Activated CD4-positive, alpha-beta T cell treated with anti-CD3 and anti-CD28 coated beads, Interleukin-10, Interleukin-2, amounts not matched to agents 100 ng/mL and 50 ng/mL, durations not matched to agents 16 hours and 8 hours (primary cell): ENCODE measurements at places on chromosomes 16 and 17.
A peak's percentile ranks its signal among the peaks of the same experiment; 100 is the strongest.

GRCh38 chr16:57711-58110 is 4.1 kb downstream of the SNRNP25 start:
- no peak for DNase-seq

DNA sequence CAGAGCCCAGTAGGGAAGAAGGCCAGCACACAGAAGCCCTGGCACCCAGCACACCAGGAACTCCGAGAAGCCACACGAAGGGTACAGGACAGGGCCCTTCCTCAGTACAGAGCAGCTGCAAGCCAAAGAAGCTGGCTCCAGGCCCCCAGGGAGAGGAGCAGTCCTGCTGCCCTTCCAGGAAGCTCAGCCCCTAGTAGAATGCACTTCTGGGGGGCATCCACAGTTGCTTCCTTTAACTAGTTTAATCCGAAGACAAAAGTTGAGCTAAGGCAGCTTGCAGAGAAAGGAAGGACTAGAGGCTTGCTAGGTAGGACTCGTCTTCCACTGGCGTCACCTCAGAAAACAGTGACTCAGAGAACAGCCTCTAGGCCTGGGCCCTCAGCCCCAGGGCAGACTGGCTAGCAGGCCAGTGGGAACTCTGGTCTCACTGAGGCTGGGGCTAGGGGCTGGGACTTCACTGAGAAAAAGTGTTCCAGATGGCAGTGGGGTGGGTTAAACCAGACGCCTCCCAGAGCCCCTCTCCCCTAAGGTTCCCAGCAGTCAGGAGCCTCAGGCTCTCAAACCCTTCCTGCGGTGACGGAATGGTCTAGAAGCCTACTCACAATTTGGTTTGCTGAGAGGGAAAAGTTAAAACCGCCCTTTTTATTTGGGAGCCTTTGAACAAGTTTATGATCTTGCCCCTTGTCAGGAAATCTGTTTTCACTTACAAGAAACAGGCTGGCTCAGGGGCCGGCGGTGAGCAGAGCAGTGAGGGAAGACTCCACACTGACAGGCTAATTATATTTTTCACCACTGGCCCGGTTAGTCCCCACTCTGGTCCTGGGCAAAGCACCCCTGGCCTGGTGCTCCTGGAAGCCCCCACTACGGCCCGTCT is 41.4 kb downstream of the ACTG1 start:
- no peak for DNase-seq

- DNase-seq = no peak
These were observed at the start of gene ZNF205 for GRCh38 chr16:3112058-3112880. ZNF205 (plus strand) TSS chr16:3112586; CDS start chr16:3113431, 845 bp downstream.

DNA sequence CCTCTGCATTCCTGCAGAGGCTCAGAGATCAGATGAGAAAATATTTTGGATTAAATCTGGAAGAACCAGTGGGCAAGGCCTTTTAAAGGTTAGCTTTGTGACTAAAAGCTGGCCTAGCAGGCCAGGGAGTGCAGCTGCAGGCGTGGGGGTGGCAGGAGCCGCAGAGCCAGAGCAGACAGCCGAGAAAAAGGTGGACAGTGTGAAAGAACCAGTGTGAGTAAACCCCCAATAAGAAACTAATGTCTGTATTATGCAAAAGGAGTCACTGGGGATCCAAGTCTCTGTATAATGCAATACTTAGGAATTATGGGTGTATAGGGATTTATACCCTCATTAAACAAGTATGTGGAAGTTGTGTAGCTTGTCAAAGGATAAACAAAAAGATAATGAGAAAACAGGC is 21.4 kb upstream of the SPACA3 start:
- peak; percentile 17 for DNase-seq

- DNase-seq = no peak
These were observed 11.2 kb downstream of the ABAT start for GRCh38 chr16:8685617-8686016.

GRCh38 chr17:50110591-50111349 is 15.6 kb downstream of the PDK2 start:
- DNase-seq = no peak

- no peak for DNase-seq
These were observed 28.8 kb downstream of the UNC13D start for GRCh38 chr17:75815399-75815798.

GRCh38 chr16:85485379-85485778 is 127.7 kb upstream of the GSE1 start:
- DNase-seq = no peak
